ENCODE measurements at places on chromosomes 7 and 10.

DNA sequence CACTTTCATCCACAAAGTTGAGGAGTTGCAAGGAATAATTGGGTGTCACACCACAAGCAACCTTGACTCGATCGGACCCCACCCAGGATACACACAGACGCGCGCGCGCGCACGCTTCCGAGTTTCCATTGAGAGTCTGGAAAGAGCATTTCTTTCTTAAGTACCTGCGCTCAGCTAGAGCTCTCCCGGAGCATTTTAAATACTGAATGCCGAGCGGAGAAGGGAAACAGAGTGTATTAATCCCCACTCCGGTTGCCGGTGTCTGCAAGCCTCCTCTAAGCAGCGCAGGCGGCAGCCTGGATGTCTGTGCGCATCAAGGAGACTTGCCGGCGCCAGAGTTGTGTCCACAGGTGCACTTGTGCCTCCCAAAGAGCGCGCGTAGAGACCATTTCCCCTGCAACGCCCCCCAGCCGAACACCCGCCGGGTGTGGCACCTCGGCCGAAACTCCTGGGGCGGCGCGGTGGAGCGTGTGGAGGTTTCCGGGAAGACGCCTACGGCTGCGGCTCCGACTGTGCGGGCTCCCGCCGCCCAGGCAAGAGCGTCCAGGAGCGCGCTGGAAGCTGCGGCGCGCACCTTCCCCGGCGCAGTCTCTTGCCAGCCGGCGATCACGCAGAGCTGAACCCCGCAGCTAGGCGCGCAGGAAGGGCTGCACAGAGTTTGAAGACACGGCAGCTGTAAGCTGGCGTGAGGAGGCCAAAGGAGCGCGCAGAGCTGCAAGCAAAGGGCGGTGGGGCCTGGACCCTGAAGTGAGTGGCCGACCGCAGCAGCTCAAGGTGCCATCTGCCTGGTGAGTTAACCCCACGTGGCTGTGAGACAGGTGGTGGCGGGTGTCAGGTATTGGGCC, 1.1 kb upstream of the FEZF1 start:
- DNase-seq, result no peak

DNA sequence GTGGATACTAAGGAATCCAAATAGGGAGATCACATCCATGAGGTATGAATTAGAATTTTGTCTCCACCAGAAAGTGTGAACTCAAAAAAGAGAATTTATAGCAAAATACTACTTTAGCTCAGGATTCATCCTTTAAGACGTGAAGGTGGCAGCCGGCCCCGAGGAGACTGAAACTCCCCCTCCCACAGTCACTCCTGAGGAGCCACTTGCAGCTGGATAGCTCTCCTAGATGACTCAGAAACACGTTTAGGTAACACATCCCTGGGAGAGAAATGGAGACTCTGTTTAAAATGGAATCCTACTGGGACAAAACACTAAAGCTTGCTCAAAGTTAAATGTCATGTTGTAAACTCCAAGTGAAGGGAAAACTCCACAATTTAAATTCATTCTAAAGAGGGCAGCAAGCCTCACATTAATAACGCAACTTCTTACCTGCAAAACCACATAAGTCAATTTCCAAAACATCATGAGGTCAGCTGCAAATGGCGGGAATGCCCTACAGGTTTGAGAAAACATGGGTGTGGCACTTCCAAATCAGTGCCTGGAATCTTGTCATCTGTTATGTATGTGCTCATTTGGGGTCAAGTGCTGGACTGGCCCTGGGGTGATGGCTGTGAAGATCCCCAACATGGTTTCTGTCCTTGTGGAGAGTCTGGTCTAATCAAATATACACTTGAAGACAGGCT, 46.2 kb downstream of the ICA1 start:
- no peak for DNase-seq

DNA sequence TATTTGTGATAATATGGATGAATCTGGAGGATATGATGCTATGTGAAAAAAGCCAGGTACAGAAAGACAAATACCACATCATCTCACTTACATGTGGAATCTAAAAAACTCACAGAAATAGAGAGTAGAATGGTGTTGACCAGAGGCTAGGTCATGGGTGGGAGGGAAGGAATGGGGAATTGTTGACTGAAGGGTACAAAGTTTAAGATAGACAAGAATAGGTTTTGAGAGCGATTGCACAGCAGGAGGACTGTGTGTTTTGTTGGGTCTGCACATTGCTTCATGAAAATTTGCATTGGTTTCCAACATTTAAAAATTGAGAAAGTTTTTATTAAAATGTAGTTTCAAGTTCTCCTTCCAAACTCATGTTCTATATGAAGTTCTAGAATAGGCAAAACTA, 8.4 kb downstream of the SLC26A5 start:
- no peak for DNase-seq

DNA sequence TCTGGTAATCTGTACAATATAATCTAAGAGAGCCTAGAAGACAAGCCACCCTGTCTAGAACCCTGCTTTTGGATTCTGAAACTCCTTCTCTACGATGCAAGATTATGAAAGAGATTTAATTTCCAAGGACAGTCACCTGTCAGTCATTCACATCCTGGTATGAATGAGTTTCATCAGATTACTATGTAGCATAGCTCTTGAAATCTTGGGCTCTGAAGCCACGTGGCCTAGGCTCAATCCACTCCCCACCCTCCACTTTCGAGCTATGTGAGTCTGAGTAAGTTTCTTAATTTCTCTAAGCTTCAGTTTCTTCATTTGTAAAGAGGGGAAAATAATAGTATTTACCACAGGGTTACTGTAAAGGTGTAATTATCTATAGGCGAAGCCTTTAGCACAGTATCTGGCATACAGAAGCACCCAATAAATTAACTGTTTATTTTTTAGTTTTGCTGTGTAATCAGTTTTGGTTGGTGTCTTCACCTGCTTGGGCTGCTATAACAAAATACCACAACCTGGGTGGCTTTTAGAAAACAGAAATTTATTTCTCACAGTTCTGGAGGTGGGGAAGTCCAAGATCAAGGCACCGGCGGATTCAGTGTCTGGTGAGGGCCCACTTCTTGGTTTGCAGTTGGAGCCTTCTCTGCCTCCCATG, 71.3 kb downstream of the MYOF start:
- no peak for DNase-seq

DNA sequence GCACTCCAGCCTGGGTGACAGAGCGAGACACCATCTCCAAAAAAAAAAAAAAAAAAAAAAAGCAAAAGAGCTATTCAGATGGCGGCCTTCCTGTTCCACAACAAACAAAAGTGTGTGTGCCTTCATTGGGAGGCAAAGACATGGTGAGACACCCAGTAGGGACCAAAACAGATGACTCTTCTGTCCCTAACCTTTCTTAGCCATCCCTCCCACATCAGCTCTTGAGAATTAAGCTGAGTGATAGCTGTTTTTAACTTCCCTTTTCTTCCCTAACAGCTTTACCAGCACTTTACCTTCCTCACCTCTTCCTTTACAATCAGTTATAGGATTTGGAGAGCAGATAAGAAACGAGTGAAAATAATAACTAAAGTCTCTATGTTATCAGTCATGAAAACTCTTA, 48.2 kb downstream of the ARMH3 start:
- no peak for DNase-seq

Measured in bone marrow (tissue), 2 donors.